ENCODE measurements at places on chromosomes 6 and 20.

DNA sequence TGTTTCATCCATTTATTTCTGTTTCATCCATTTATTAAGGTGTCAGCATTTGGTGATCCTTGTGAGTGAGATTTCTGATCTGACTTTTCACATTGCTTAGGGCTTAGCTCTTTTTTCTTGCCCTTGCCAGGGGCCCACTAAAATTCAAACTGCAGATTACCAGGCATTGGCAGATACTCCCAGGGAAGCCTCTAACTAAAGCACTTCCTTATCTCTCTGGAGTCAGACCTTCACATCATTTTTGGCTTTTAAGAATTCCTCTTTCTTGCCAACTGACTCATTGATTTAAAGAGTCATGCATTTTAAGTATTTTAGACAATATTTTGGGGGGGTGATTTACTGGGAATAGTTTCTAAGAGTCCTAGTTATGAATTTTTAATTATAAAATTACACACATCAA lies 2.6 kb upstream of the WFDC8 start:
- no peak for DNase-seq

- DNase-seq, result no peak
These were observed 81.9 kb downstream of the FIG4 start for GRCh38 chr6:109772883-109773431.

GRCh38 chr6:151721671-151722070 lies 85.8 kb upstream of the ESR1 start:
- DNase-seq, result no peak

DNA sequence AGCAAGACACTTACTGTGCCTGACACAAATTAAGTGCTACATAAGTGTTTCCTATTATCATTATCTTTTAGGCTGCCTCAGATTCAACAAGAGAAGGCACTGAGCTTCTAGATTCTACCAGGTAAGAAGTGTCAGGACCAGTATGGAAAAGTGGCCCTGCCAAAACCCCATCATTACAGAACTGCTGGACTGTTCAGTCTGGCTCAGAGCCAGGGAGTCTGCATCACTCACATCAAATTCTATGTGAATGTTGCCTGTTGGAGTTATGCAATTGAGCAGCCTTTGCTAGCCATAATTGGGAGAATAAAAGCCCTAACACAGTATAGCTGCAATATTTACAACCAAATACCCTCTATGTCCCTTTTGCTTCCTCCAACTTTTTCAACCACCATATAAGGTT lies 70.9 kb downstream of the ATG5 start:
- no peak for DNase-seq

DNA sequence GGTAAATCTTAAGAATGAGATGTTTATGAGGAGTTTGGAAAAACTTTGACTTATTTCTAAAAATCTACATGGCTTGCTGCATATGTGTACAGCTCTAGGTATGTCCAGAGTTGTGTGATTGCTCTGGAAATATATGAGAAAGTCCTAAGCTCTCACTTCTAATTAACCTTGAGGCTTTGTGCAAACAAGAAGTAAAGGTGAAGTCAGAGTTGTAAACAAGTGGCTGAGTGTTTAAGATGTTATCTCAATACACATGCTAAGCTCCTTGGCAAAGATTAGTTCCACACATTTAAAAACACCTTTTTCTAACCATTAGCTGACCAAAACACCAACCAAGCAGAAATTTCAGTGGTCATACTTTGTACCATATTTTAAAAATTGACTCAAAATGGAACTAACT lies 684.2 kb downstream of the HTR1B start:
- DNase-seq, result no peak

GRCh38 chr6:158611541-158612370 lies 32.8 kb downstream of the DYNLT1 start:
- DNase-seq, result no peak

DNA sequence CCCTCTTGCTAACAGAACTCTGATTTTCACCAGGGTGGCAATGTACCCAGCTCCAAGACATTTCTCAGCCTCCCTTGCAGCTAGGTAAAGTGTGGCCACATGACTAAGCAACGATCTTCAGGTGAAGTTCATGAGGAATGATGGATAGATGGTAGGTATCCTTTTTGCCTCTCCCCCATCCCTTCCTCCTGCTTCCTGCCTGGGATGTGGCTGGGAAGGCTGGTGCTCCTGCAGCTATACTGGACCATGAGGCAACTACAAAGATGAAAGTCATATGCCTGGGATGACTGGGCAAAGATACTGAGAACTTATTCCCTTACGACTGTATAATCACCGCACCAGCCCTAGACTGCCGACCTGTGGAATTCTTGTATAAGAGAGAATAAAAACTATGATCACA lies 13.4 kb downstream of the ZNF335 start:
- no peak for DNase-seq

DNA sequence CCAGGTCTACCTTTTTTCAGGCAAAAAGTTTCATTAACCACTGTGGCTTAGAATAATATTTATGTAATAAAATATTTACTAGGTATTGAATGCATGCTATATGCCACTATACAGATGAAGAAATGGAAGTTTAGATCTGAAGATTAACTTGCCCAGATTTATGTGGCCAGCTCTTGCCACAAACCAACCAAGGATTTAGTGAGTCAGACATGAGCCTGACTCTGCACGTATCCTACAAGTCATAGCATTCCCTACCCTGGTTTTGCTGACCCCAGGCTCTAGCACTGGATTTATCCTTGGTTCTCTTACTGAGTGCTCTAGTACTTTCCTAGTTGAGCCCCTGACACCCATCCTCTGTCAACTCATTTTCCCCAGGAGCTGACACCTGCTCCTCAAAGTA lies 75.4 kb downstream of the ANKEF1 start:
- DNase-seq, result no peak

- no peak for DNase-seq
These were observed at the start of gene KCNS1 for GRCh38 chr20:45100563-45101245. KCNS1 (minus strand) TSS chr20:45101127; CDS start chr20:45099236, 1,891 bp downstream.

GRCh38 chr20:7629880-7630279 lies 310.4 kb downstream of the HAO1 start:
- DNase-seq, result no peak

GRCh38 chr6:97262676-97263075 lies 20.3 kb downstream of the MMS22L start:
- DNase-seq, result no peak

- DNase-seq, result no peak
These were observed 14.7 kb upstream of the PXDC1 start for GRCh38 chr6:3766214-3766613.

- no peak for DNase-seq
These were observed 82.7 kb downstream of the SAMD3 start for GRCh38 chr6:130140084-130140483.
